IMR-90 (cell line): ENCODE measurements at places on chromosomes 11 and 22. TPM values are rescaled to one million over a fixed set of nuclear protein-coding genes. Genes with fewer than 3 reads are reported as not detected.

CAVIN3 gene
- total RNA-seq, result 112 and 116 TPM in 2 replicates

RIC3 gene
- total RNA-seq, result not detected in 2 replicates

TSPO gene
- total RNA-seq, result 94.7 and 115 TPM in 2 replicates

- H3K36me3 ChIP-seq, result no peaks in the 10 kb centered on the region
- no peak overlapping the region for H3K27ac ChIP-seq
- DNase-seq, result no peak
- peaks cover 2% of the 10 kb centered on the region; the same call in 1 of the 2 replicates for H3K27me3 ChIP-seq
Observed at GRCh38 chr11:69491071-69492031, 9.9 kb downstream of the LINC01488 start.

DNA sequence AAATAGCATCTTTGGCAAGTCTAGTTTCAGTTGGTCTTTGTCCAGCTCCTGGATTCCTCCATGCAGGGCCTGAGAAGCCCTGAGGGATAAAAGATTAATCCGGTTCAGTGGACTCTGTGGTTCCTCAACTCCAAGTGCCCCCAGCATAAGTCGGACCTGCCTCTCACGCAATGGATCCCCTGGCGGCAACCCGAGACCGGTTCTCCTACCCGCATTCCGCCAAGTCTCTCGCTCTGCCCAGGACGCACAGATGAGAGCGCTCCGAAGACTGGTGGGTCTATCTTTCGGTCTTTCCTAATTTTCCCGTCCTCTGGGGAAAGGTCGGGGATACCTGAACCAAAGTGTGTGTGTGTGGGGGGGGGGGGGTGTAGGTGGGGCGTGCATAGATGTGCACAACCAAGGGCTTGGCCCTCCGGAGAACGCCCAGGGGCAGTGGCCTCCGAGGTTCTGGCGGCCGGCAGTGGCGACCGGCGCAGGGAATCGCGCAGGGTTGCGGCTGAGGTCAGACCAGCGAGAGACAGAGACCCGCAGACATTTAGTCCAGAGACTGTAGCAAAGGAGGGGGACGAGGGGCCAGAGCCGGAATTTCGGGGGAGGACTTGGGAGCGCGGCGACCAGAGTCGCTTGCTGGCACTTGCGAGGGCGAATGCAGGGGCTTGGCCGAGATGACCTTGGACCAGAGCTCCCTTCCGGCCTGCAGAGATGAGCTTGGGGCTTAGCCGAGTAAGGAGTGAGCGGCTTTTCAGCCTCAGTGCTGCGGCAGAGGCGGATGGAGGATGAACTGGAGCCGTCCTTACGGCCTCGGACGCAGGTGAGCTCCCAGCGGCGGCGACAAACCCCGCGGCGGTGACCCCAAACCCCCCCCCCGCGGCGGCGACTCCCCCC is 712 bp upstream of the SLC2A11 start:
- peak overlapping the region; percentile 33 for H3K4me3 ChIP-seq
- H3K27ac ChIP-seq, result peak overlapping the region; percentile 57
- peaks cover 10% of the 10 kb centered on the region for H3K4me1 ChIP-seq

APOA1 gene
- total RNA-seq, result 0.18 and 0.56 TPM in 2 replicates

DNA sequence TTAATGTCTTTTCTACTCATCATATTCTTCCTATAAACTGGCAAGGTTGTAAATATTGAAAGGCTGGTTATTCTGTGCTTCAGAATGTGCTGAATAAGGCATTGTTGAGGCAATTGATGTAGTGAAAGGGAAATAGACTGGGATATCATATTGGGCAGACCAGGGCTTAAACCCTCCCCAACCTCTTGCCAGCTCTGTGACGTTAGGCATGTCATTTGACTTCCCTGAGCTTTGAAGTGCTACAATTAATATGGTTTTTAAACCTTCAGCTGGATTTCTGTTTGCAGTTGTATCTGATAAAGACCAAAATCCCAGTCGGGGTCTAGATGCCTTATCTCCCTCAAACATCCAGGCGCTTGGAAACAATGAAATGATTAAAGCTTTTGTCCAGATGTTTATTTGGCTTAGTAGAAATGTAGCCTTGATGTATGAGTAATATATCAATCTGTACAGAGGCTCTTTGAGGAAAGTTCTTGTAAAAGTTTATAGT is 208.1 kb downstream of the DBX1 start:
- no peak for DNase-seq
- H3K4me3 ChIP-seq, result no peak overlapping the region
- H3K36me3 ChIP-seq, result peaks cover 12% of the 10 kb centered on the region
- no peaks in the 10 kb centered on the region for H3K27me3 ChIP-seq
- peaks cover 15% of the 10 kb centered on the region for H3K4me1 ChIP-seq

PTPN5 gene
- not detected in 2 replicates for total RNA-seq

DNA sequence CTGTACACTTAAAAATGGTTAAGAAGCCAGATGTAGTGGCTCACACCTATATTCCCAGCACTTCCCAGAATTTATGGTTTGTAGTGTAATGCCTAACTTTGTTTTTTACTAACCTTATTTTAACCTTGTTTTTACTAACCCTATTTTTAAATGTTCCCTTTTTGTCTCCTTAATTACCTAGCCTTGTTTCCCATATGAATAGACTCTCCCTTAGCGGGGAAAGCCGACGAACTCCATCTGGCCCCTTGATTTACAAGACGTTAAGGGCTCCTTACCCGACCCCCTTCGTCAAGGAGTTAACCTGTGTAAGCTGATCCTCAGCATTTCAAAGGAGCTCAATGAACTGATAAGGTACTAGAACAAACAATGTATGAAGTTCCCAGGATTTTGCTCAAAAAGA is 17.1 kb downstream of the APOBEC3H start:
- no peak overlapping the region for H3K4me3 ChIP-seq
- no peaks in the 10 kb centered on the region for H3K36me3 ChIP-seq
- no peak overlapping the region for H3K27ac ChIP-seq
- DNase-seq, result no peak
- H3K27me3 ChIP-seq, result peaks cover 48% of the 10 kb centered on the region

DNA sequence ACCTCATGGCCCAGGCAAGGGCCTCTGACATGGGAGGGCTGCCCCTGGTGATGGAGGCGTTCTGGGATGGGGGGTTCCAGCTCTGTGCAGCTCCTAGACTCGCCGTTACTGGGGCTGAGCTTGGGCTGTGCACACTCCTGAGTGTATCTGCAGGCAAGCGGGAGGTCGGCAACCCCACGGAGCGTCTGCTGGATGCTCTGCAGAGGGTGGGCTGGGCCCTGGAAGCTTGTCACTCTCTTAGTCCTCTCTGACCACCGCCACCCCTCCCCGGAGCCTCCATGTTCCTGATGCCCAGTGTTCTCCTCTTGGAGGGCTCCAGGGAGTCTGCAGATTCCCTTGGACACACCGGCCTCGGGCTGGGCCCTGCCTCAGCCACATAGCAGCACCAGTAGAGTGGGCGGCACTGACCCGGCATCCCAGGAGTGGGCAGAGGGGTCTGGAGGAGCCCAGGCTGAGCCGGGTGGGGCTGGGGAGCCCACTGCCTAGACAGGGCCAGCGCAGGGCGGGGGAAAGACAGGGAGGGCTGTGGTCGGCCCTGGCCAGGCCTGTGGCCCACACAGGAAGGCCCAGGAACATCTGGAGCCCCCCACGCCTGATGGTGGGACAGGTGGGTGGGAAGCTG is 20.6 kb upstream of the MUC5B start:
- no peaks in the 10 kb centered on the region for H3K36me3 ChIP-seq
- no peak overlapping the region for H3K4me3 ChIP-seq
- no peak overlapping the region for H3K27ac ChIP-seq
- H3K27me3 ChIP-seq, result peaks cover 16% of the 10 kb centered on the region; the same call in 1 of the 2 replicates
- H3K4me1 ChIP-seq, result no peaks in the 10 kb centered on the region

DNA sequence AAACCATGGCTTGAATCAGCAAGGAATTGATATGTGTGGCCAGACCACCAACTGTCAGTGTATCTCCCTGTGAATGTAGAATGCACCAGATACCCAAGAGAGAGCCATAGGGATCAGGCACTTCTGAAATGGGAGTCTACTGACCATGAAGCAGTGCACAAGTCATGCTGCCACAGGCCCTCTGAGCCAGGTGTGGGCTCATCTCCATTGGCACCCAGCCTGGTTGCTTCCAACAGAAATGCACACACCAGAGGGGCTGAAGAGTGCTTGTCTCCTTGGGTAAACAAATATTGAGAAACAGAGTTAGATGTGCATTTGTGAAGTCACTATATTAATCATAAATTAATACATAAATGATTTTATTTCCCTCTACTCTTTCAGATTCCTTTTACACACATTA is 28.4 kb upstream of the PANX1 start:
- DNase-seq, result no peak
- H3K27me3 ChIP-seq, result no peaks in the 10 kb centered on the region
- H3K4me3 ChIP-seq, result no peak overlapping the region
- no peak overlapping the region for H3K27ac ChIP-seq
- no peaks in the 10 kb centered on the region for H3K4me1 ChIP-seq

UCP2 gene
- total RNA-seq, result 2.0 and 2.2 TPM in 2 replicates

- no peaks in the 10 kb centered on the region for H3K27me3 ChIP-seq
- H3K27ac ChIP-seq, result no peak overlapping the region
- DNase-seq, result peak; percentile 25
Observed at GRCh38 chr22:41862530-41863266, 29.8 kb downstream of the SREBF2 start.

DNA sequence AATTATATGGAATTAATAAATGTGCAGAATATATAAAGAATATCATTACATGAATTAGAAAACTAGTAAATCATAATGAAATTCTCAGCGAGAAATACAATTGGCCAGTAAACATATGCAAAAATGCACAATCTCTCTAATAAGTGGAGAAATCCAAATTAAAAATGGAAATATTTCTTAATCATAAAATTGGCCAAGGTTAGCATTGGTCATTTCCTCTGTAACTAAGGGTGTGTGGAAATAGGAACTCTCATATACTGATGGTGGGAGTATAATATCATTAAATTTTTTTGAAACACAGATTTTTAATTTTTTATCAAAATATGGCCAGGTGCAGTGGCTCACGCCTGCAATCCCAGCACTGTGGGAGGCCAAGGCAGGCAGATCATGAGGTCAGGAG is 7.6 kb upstream of the ZNF74 start:
- no peak overlapping the region for H3K27ac ChIP-seq
- no peaks in the 10 kb centered on the region for H3K4me1 ChIP-seq
- DNase-seq, result no peak
- no peak overlapping the region for H3K4me3 ChIP-seq
- peaks cover 9% of the 10 kb centered on the region for H3K27me3 ChIP-seq
- no peaks in the 10 kb centered on the region for H3K36me3 ChIP-seq

HEPHL1 gene
- under 0.01 TPM in 1 of 2 replicates, not detected in the other for total RNA-seq

AIP gene
- 91.4 and 95.5 TPM in 2 replicates for total RNA-seq

DNA sequence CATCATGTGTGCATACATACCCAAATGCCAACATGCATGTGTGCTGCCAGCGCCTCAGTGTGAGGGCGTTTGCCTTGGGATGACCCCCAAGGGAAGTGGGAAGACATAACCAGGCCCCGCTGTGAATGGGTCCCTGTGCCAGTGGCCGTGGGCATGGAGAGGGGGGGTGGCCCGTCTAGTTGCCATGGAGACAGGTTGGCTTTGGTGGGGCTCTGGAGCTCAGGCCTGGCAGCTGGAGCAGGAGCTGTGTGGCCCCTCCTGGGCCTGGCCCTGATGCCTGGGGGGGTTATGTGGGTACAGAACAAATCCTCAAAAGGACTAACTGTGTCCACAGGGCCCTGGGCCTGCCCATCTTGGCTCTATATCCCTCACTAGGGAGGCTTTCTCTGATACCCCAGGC is 8.0 kb downstream of the SYT7 start:
- no peak overlapping the region for H3K4me3 ChIP-seq
- H3K27ac ChIP-seq, result no peak overlapping the region
- H3K36me3 ChIP-seq, result no peaks in the 10 kb centered on the region
- DNase-seq, result no peak
- H3K27me3 ChIP-seq, result peaks cover 77% of the 10 kb centered on the region

DNAL4 gene
- 6.1 and 6.9 TPM in 2 replicates for total RNA-seq

FXYD2 gene
- total RNA-seq, result not detected in 2 replicates

CD3D gene
- total RNA-seq, result not detected in 2 replicates

DNA sequence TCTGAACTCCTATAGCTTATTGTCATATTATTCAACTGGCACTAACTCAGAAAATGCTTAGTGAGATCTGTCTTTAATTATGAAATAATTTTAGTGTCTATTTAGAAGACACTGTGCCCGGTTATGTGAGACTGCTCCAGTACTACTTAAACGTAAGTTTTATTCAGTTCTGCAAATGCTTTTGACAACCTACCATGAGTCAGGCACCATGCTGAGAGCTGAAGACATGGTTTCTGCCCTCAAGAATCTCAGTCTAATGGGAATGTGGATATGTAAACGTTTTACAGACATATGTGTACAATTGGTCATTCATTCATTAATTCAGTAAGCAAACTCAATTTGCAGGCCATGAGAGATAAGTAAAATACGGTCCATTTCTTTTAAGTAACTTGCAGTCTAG is 40.0 kb downstream of the DCUN1D5 start:
- no peak overlapping the region for H3K4me3 ChIP-seq
- no peaks in the 10 kb centered on the region for H3K4me1 ChIP-seq
- H3K27me3 ChIP-seq, result no peaks in the 10 kb centered on the region
- peak; percentile 54 for DNase-seq
- H3K36me3 ChIP-seq, result no peaks in the 10 kb centered on the region

- peaks cover 30% of the 10 kb centered on the region for H3K36me3 ChIP-seq
- no peaks in the 10 kb centered on the region for H3K4me1 ChIP-seq
- no peak overlapping the region for H3K27ac ChIP-seq
Observed at GRCh38 chr11:66247295-66247694, 21.1 kb upstream of the RAB1B start.

DNA sequence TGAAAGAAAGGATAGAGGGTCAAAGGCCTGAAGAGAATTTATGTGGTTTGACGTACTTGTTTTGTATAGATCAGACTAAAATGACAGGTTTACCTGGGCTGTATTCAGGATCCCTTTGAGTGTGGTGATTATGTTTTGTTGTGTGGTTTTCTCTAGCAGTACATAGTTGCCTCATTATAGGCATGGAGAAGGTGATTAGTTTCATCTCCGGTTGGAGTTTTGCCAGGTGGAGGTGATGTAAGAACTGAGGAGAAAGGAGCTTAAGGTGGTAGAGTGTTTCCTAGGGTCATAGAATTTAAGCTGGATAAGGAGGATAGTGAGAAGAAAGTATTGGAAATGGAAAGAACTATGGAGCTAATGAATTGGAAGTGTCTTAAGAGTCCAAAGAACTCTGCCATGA is 229.0 kb downstream of the TMEM135 start:
- no peak for DNase-seq
- H3K27ac ChIP-seq, result no peak overlapping the region
- 0 out of 2 replicates have a peak, but pooled peaks cover 2% of the 10 kb centered on the region for H3K4me1 ChIP-seq
- H3K4me3 ChIP-seq, result no peak overlapping the region
- H3K36me3 ChIP-seq, result no peaks in the 10 kb centered on the region

HBG2 gene
- total RNA-seq, result 0.54 TPM in 1 of 2 replicates, not detected in the other

LRRC32 gene
- total RNA-seq, result 4.2 and 5.2 TPM in 2 replicates

- H3K27ac ChIP-seq, result no peak overlapping the region
- no peaks in the 10 kb centered on the region for H3K4me1 ChIP-seq
- DNase-seq, result peak; percentile 5
- no peaks in the 10 kb centered on the region for H3K36me3 ChIP-seq
- no peak overlapping the region for H3K4me3 ChIP-seq
- H3K27me3 ChIP-seq, result peaks cover 42% of the 10 kb centered on the region
Observed at GRCh38 chr11:119641983-119642745, 86.8 kb downstream of the NECTIN1 start.

CHRM1 gene
- not detected in 2 replicates for total RNA-seq
